Prostate gland (tissue), 2 donors: ENCODE measurements at places on chromosomes 6 and 20. TPM values are rescaled to one million over a fixed set of nuclear protein-coding genes. Genes with fewer than 3 reads are reported as not detected.

DNA sequence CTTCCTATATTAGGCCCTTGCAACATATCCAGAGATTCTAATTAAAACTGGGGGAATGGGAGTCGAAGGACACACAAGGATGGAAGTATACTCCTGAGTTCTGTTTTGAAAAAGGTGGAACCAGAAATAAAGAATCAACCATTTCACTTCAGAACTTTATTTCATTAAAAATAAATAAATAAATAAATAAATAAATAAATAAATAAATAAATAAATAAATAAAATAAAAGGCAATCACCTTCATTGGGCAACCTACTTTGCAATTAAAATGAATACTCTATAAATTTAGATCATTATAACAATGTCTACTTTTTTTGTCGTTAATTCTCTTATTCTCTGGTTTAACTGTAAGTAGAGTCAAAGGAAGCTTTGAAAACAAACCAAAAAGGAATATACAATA, 25.6 kb downstream of the GPR63 start:
- DNase-seq: no peak
- H3K27me3 ChIP-seq: no peaks in the 10 kb centered on the region
- H3K4me3 ChIP-seq: no peak overlapping the region
- H3K27ac ChIP-seq: no peak overlapping the region
- no peaks in the 10 kb centered on the region for H3K4me1 ChIP-seq
- no peaks in the 10 kb centered on the region for H3K36me3 ChIP-seq

DNA sequence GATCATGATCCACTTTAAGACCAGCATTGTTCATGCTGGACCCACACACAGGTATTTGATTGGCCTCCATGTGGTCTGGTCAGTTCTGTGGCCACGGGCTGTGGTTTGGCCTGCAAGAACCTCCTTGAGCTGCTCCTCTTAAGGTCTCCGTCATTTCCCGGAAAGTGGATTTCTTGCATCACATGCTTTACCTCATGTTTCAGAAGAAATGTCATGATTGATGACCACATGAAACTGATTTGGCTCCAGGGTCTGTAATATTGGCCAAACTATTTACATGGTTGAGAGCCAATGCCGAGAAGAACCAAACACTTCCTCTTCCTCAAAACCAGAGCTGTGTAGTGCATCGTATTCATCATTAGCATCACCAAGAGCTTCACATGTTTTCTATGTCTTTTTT, 13.2 kb upstream of the RSPH3 start:
- no peak overlapping the region for H3K27ac ChIP-seq
- no peak overlapping the region for H3K4me3 ChIP-seq
- H3K27me3 ChIP-seq: no peaks in the 10 kb centered on the region
- no peaks in the 10 kb centered on the region for H3K36me3 ChIP-seq

DNA sequence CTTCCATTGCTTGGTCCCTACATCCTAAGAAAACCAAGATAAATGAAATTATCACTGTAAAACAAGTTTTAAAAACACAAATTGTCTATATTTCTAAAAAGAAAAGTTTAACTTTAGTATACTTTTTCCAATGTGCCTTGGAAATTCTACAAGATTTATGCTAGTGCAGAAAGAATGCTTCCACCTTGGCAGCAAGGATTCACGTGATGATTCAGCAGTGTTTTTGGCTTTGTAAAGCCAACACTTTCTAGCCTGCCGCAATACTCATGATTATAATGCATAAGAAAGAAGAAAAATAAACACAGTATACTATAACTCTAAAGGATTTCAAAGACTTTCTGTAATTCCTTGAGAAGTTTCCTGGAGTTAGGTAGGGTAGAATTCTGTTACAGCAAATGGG, 442.7 kb downstream of the TENT5A start:
- no peaks in the 10 kb centered on the region for H3K4me1 ChIP-seq
- no peak for DNase-seq
- no peaks in the 10 kb centered on the region for H3K27me3 ChIP-seq
- H3K27ac ChIP-seq: no peak overlapping the region
- no peak overlapping the region for H3K4me3 ChIP-seq

- H3K4me3 ChIP-seq: no peak overlapping the region
- no peak for DNase-seq
- H3K4me1 ChIP-seq: no peaks in the 10 kb centered on the region
- H3K27ac ChIP-seq: no peak overlapping the region
These were observed 39.2 kb upstream of the LTV1 start for GRCh38 chr6:143803769-143804568.

GRCh38 chr6:53236241-53236640, 87.6 kb upstream of the GCM1 start:
- DNase-seq: no peak
- no peak overlapping the region for H3K4me3 ChIP-seq
- no peaks in the 10 kb centered on the region for H3K36me3 ChIP-seq

- DNase-seq: no peak
- H3K36me3 ChIP-seq: no peaks in the 10 kb centered on the region
- H3K4me1 ChIP-seq: no peaks in the 10 kb centered on the region
- peaks cover 40% of the 10 kb centered on the region for H3K27me3 ChIP-seq
These were observed 8.2 kb upstream of the TBX18 start for GRCh38 chr6:84772428-84773132.

- H3K27me3 ChIP-seq: no peaks in the 10 kb centered on the region
- H3K4me3 ChIP-seq: no peak overlapping the region
- no peaks in the 10 kb centered on the region for H3K4me1 ChIP-seq
- H3K27ac ChIP-seq: no peak overlapping the region
- DNase-seq: no peak
These were observed 129.3 kb upstream of the KCNK16 start for GRCh38 chr6:39451831-39452230.

GRCh38 chr6:16765235-16765634, 4.0 kb upstream of the ATXN1 start:
- no peak overlapping the region for H3K4me3 ChIP-seq
- DNase-seq: no peak
- no peaks in the 10 kb centered on the region for H3K36me3 ChIP-seq
- H3K27ac ChIP-seq: no peak overlapping the region

GRCh38 chr20:33859157-33859695, 48.1 kb downstream of the CHMP4B start:
- no peaks in the 10 kb centered on the region for H3K4me1 ChIP-seq
- H3K4me3 ChIP-seq: no peak overlapping the region
- no peaks in the 10 kb centered on the region for H3K36me3 ChIP-seq
- no peaks in the 10 kb centered on the region for H3K27me3 ChIP-seq
- no peak overlapping the region for H3K27ac ChIP-seq

GRCh38 chr6:55675941-55676340, 96.9 kb upstream of the HMGCLL1 start:
- no peaks in the 10 kb centered on the region for H3K36me3 ChIP-seq
- DNase-seq: no peak
- H3K27me3 ChIP-seq: no peaks in the 10 kb centered on the region

DNA sequence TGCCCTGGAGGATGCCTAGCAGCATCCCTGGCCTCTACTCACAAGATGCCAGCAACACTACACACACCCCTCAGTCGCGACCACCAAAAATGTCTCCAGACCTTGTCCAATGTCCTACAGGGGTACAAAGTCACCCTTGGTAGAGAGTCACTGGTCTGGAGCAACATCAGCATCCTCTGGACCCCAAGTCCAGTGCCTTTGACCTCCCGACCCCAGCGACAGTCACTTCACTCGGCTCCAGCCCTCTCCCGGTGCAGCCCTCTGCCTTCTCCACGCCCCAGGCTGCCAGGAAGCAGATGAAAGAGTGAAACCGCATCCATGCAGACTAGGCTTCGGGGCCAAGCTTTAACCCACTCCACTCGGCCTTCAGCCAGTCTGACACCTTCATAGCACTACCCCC, 92.0 kb upstream of the SRSF6 start:
- H3K27ac ChIP-seq: no peak overlapping the region
- no peaks in the 10 kb centered on the region for H3K36me3 ChIP-seq
- no peak for DNase-seq
- H3K4me3 ChIP-seq: no peak overlapping the region
- no peaks in the 10 kb centered on the region for H3K27me3 ChIP-seq

DNA sequence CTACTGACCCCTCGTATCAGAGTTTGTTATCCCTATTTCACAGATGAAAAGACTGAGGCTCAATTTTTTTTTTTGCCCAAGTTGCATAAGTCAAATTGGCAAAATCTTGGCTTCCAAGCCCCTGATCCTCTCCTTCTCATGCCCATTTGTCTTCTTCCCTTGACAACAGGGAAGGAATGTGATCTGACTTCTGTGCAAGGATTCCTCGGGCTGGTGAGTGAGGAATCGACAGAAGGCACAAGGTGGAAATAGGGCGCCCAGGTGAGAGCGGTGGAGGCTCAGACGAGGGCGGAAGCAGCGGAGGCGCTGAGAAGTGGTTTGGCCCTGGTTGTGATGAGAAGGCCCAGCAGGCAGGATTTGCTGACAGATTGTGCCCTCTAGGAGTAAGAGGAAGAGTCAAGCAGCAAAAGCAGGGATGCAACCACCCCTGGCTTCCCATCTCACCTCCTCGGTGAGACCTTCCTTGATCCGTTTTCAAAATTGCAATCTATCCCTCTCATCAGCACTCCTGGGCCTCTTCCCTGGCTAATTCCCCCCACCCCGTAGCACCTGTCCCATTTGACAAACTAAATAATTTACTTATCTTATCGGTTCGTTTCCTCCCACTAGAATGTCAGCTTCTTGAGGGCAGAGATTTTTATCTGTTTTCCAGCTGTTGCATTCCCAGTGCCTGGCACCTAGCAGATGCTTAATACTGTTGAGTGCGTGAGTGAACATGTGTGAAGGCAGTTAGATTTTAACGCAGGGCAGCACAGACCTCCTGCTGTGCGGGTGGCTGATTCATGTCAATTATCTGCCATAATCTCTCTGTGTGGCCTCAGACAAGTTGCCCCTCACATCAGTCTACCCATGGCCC, 3.7 kb upstream of the SIRPA start:
- H3K27ac ChIP-seq: no peak overlapping the region
- H3K36me3 ChIP-seq: no peaks in the 10 kb centered on the region
- H3K4me1 ChIP-seq: no peaks in the 10 kb centered on the region
- H3K27me3 ChIP-seq: no peaks in the 10 kb centered on the region
- DNase-seq: no peak

DNA sequence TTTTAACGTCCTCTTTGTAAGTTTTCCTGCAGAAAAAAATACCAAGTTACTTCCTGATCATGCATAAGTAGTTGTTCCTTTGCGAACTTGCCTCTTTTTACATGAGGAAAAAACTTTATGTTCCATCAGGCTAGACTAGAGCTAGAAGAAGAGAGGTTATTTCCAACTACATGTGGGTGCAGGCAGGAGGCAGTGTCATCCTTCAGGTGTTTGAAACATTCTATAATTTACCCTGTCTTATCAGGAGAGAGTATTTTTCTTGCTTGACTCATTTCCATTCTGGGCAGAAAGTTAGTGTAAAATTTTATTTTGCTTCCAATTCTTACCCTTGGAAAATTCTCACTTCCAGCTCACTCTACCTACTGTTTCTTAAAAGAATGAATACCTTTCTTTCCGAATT, 28.5 kb upstream of the EPHA7 start:
- H3K27me3 ChIP-seq: no peaks in the 10 kb centered on the region
- H3K4me1 ChIP-seq: no peaks in the 10 kb centered on the region
- H3K36me3 ChIP-seq: no peaks in the 10 kb centered on the region
- no peak for DNase-seq

GRCh38 chr20:57161478-57162361, 104.7 kb downstream of the BMP7 start:
- H3K4me3 ChIP-seq: no peak overlapping the region
- no peaks in the 10 kb centered on the region for H3K4me1 ChIP-seq
- no peaks in the 10 kb centered on the region for H3K36me3 ChIP-seq
- H3K27ac ChIP-seq: no peak overlapping the region
- no peak for DNase-seq
- H3K27me3 ChIP-seq: no peaks in the 10 kb centered on the region

DNA sequence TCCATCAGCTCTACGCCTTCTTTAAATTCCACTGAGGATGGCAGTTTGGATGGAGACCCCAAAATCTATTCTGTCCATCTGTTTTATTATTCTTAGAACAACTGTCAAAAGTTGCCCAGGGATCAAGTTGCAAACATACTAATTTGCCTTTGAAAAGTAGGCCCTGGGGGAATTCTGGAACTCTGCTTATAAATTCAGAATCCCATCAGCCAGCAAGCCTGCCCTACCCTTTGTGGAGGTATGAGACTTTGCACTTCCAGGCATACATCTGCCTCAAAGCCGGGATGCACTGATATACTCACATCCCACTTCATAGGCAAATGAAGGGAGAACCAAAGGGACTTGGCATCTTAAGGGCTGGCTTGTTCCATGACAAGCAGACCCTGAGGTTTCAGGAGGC, 93.6 kb downstream of the INSM1 start:
- H3K4me1 ChIP-seq: no peaks in the 10 kb centered on the region
- DNase-seq: no peak
- H3K36me3 ChIP-seq: no peaks in the 10 kb centered on the region
- H3K27me3 ChIP-seq: no peaks in the 10 kb centered on the region

- no peaks in the 10 kb centered on the region for H3K36me3 ChIP-seq
- no peak for DNase-seq
- no peak overlapping the region for H3K4me3 ChIP-seq
- H3K27me3 ChIP-seq: no peaks in the 10 kb centered on the region
- no peak overlapping the region for H3K27ac ChIP-seq
These were observed 10.7 kb upstream of the TP53INP2 start for GRCh38 chr20:34693414-34693813.

DNA sequence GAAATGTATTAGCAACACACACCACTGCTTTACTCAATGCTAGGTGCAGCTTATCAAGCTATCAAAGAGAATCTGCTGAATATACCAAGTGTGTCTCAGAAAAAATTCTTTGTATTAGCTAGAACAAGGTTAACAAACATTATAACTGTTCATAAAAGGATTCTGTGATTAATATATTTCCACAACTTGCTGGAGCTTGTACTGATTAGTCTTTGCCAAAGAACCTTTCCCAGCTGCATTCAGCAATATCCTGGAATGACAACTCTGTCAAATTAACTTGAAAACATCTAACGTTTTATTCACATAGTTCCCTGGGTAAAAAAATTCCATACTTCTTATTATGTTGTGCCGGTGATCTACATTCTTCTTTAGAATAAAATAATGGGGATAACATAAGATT, 252.7 kb downstream of the FOXC1 start:
- no peak overlapping the region for H3K4me3 ChIP-seq
- H3K27me3 ChIP-seq: no peaks in the 10 kb centered on the region
- no peaks in the 10 kb centered on the region for H3K4me1 ChIP-seq

Gene ARFGEF3
- total RNA-seq: 41.0 TPM

Gene CCDC170
- 0.32 TPM for total RNA-seq

Gene BEND6
- total RNA-seq: 3.2 TPM

Gene WFDC5
- total RNA-seq: 2.3 TPM

Gene AGPAT4
- total RNA-seq: 4.2 TPM

Gene SCRT2
- total RNA-seq: not detected

Gene ZBTB46
- 7.9 TPM for total RNA-seq
